Activated CD4-positive, CD25-positive, alpha-beta regulatory T cell treated with anti-CD3 and anti-CD28 coated beads, Interleukin-2, amount 50 U/mL, for 24 hours (primary cell): ENCODE measurements at places on chromosomes 7 and 10.

- no peak for ATAC-seq
Observed at GRCh38 chr10:13421382-13421917, 73.4 kb upstream of the SEPHS1 start.

DNA sequence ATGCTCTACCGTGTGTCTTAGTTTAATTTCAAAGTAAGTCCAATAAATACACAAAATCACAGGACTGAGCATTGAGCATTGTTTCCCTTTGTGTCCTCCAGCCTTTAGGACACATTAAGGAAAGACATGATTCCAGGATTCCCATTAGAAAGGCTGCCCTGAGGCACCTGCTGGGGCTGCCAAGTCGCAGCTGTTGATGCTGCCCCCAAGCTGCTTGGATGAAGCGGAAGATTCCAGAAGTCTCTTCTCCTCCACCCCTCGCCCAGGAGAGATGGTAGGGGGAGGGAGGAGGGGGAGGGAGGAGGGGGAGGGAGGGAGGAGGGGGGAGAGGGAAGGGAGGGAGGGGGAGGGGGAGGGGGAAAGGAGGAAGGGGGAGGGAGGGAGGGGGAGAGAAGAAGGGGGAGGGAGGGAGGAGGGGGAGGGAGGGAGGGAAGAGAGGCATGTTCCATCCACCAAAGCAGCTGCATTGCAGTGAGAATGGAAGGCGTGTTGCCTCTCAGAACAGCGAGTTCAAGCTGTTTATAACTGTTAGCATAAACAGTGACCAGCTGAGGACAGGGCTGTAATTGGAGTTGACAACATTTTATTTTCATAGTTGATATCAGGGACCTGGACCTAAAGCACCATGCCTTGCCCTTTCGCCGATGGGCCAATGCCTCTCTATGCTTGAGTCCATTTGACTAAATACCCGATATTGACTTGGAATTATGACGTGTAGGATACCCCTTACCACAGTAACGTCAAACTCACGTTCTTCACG lies 67.3 kb downstream of the DIP2C start:
- no peak for ATAC-seq

GRCh38 chr7:112945046-112945445 lies 141.6 kb downstream of the GPR85 start:
- ATAC-seq = no peak

GRCh38 chr10:71444284-71445054 lies 47.7 kb downstream of the CDH23 start:
- ATAC-seq = no peak

GRCh38 chr7:134458341-134458805 lies 527 bp downstream of the AKR1B1 start:
- peak; percentile 42 for ATAC-seq

GRCh38 chr10:43824934-43825333 lies 176.3 kb upstream of the ZNF32 start:
- no peak for ATAC-seq

DNA sequence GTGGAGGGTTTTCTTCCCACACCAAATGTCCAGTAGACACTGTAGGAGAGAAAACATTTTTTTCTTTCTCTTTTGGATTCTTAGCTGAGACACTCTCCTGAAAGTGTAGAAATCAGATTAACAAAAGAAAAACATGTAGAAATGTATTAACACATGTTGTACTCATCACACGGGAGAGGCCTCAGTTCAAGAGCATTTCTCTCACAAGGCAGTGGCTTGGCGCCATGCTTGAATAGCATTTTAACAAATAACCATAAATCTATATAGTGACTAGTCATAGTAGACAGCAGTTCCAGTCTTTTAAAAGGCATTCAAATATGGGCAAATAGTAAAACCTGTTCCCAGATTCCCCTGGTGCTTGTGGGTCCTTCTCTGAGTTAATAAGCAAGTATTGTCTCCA lies 38.3 kb upstream of the GHITM start:
- ATAC-seq = no peak

GRCh38 chr10:70480239-70480861 lies 1.8 kb downstream of the PALD1 start:
- ATAC-seq = no peak

GRCh38 chr10:126045861-126046260 lies 149.5 kb downstream of the FANK1 start:
- no peak for ATAC-seq

DNA sequence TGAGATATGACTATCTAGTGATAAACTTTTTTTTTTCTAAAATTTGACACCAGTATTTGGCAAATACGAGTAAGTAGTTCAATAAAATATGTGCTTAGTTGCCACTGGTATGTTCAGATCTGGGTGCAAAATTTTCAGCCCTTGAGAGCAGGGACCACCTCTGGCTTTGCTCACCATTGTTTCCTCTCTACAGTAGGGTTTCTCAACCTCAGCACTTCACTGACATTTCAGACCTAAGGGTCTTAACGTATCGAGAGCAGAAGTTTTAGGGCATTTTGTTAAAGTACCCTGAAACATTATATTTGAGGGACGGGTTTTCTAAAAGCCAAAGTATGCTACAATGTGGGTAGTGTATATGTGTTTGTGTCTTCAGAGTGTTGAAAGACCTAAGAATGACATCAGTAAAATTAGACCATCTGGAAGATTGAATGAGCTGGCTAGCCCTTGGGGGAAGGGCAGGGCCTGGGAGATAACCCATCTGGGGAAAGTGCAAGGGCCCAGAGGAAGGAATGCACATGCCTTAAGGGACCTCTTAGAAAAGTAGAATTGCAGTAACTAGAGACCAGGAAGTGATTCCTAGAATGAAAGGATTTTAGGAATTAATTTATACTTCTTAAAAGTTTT lies 11.8 kb downstream of the BZW2 start:
- ATAC-seq = no peak

- no peak for ATAC-seq
Observed at GRCh38 chr10:60463746-60464145, 74.1 kb upstream of the ANK3 start.

GRCh38 chr7:137354396-137354795 lies 10.9 kb upstream of the PTN start:
- ATAC-seq = no peak

DNA sequence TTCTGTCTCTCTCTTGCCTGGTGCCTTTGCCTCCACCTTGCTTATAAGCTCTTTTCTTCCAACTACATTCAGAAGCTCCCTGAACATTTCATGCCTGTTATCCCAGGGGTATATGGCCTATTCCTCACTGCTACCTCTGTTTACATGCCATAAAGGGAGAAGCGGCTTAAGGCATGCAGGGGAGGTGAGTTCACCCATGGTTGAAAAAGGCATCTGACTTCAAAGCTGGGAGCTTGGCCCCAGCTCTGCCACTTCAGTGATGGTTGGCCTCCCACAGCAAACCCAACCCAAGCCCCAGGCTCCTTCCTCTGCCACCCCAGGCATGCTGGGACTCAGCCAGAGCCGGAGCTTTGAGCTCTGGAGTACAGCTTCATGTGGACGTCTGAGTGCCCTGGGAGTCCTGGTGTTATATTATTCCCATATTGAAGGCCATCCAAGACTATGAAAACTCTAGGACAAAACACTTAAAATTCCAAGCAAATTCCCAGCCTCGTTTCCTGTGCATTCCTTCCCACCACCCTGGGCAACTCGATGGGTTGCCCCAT lies 468.6 kb upstream of the ZMIZ1 start:
- ATAC-seq = no peak

- peak; percentile 63 for ATAC-seq
Observed at GRCh38 chr7:144738708-144739314, 97.0 kb downstream of the TPK1 start.

DNA sequence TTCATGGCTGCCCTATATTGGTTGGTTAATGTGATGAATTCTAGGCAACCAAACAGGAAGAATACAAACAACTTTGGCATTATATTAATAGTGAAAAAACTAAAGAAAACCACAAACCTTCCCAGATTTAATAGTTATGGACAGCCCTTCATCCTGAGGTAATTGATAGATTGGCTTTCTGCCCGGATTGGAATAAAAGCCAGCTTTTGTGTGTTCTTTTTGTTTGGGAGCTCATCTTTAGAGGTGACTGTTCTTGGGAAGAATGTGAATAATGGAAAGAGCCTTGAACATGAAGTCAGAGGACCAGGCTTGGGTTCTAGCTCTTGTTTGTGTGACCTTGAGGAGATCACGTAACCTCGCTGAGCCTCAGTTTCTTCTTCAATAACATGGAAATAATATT lies 92.3 kb downstream of the VTI1A start:
- no peak for ATAC-seq

- ATAC-seq = peak; percentile 39
Observed at GRCh38 chr7:32890010-32890792, 1.4 kb downstream of the KBTBD2 start.

DNA sequence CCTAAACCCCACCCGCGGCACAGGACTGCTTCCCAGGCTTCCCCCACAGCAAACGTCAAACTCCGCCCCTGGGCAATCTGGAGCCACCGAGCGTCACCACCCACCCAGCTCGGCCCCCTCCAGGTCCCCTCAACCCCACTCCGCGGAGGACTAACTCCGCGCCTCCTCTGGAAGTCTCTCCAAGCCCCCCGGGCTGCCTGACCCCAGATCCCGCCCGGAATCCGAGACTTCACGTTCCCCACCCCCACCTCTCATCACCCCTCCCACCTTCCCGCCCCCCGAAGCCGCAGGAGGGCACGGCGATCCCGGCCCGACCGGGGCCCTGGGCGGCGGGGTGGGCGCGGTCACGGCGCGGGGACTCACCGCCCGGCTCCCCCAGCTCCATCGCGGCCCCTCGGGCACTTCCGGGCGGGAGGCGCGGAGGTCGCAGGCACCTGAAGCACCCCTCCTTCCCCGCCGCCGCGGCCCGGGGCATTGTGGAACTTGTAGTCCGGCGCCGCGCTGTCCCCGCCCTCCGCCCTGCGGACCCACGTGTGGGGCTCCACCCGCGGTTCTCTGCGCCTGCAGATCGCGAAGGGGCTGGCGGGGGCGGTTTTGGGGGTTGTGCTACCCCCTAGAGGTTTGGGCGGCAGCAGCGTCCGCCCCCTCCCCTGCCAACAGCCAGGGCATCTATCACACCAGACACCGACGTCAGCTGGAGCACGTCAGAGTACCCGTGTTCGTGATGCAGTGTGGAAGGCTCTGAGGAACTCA lies at the start of gene TMUB1:
Gene TMUB1, minus strand, starts transcription at position 423 of the 753 bp plus-strand sequence. CDS start 930 bp downstream, outside the sequence.
- peak; percentile 67 for ATAC-seq

GRCh38 chr7:68562323-68562899 lies 1035.9 kb upstream of the AUTS2 start:
- no peak for ATAC-seq

DNA sequence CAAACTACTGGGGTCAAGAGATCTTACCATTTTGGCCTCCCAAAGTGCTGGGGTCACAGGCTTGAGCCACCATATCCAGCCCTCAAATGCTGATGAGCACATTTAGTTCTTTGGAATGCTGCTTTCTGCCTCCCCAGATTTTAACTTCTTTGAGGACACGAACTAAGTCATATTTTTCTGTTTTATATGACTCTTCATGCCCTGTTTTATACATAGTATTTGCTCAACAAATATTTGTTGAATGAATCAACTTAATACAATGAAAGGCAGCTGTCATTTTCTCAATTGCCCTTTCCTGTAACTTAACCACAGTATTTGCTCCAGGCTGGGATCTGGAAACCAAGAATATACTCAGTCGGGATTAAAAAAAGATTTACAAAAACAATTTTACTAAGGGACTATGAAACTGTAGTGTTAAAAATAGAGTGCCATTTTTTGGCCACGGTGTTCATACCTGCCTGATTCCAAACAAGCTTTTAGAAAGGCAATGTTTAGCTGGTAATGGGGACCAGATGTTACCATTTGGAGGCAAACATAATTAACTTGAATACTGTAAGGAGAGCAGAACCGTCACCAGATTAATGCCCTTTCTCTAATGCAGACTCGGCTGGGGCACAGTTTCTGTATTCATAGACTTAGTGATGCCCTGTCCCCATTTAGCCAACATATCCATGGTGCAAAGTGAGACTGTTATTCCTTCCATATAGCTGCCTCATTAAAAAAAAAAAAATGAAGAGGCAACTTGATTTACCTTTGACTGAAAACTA lies 117.6 kb downstream of the NRP1 start:
- no peak for ATAC-seq

- ATAC-seq = no peak
Observed at GRCh38 chr10:51075043-51075872, 971 bp downstream of the PRKG1 start.

GRCh38 chr7:31688372-31688771 lies 1.4 kb downstream of the PPP1R17 start:
- ATAC-seq = no peak

- peak; percentile 35 for ATAC-seq
Observed at GRCh38 chr10:3926675-3927525, 141.9 kb upstream of the KLF6 start.

DNA sequence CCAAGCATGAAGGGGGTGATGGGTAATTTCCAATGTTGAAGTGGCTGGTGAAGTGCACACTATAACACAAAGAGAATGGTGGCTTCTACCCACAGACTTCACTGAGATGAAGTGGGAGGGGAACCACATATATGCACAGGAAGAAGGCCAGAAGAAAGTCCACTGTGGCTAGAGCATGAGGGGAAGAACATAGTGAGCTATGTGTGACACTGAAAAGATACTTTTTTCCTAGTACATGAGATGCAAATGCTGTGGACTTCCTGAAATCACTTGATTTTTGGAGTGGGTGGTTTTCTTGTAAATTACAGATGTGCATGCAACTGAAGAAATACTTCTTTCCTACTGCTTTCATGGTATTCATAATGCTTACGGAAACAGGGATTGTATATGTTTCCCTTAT lies 115.6 kb upstream of the PHYHIPL start:
- no peak for ATAC-seq

DNA sequence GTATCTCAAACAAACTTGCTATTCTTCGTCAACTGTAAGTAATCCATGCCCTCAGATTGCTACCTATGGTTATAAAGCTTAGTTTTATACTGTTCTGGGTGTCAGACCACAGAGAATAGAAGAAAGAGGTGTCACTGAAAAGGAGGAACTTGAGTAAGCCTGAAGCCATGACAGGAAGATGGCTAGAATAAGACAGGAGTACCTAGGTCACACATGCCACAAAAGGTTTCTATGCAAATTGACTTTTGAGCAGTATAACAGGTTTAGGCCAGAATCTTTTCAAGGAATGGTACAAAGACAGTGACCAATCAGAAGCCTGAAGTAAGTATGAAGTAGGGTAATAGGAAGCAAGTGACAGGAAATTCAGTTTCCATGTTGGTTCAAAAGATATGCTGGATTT lies 23.5 kb downstream of the FBXW4 start:
- ATAC-seq = no peak

DNA sequence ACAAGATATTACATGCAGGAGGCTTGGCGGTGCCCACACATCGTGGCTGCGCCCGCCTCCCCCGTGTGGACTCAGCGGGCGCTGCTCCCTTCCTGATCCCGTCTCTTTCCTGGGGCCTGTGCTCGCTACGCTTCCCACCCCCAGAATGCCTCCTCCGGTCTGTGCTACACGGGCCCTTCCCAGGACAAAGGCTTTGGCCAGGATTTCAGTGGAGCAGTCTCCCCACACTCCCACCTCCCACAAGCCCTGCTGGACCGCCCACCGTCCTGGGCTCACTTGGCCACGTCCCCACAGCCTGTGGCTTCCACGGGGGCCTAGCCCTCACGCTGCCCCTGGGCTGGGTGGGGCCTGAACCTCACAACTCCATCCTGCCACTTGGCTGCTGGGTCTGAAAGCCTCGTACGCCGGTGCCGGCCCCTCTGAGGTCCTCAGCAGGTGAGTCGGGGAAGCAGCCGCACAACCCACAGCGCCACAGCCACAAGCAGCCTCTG lies 17.3 kb downstream of the CFAP46 start:
- ATAC-seq = no peak

GRCh38 chr10:114905450-114905849 lies 32.5 kb upstream of the TRUB1 start:
- no peak for ATAC-seq

- no peak for ATAC-seq
Observed at GRCh38 chr10:131237991-131238651, 73.4 kb downstream of the TCERG1L start.

- peak; percentile 13 for ATAC-seq
Observed at GRCh38 chr10:49299816-49300139, 808 bp downstream of the C10orf71 start.
